ENCODE measurements at places on chromosomes 11 and 22.

GRCh38 chr22:48070083-48070482, 1307.6 kb downstream of the TBC1D22A start:
- DNase-seq = no peak

GRCh38 chr22:20245577-20246367, 22.3 kb downstream of the RTN4R start:
- DNase-seq = no peak

DNA sequence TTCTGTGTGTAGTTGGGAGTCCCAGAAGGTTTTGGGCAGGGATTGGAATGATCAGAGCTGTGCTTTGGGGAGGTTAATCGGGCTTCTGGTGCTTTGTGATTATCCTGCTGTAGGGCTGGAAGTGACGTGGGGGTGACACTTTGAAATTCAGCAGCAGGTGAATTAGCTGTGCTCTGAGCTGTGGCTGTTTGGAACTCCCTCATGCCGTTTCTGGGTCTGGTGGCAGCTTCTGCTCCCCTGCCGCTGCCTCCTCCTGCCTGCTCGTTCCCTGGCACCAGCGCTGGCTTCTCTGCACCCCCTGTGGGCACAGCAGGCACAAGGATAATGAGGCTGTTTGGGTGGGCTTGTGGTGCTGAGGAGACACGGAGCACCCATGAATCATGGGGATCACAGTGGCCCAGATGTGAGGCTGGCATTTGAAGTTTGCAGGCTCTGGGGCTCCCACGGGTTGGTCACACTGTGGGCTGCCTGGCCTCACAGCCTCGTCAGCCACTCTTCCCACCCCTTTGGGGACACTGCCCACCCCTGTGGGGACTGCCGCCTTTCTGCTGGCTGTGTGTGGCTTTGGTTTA, 49.7 kb downstream of the TBC1D22A start:
- no peak for DNase-seq

- no peak for DNase-seq
Observed at GRCh38 chr22:19149047-19149883, 827 bp downstream of the GSC2 start.

DNA sequence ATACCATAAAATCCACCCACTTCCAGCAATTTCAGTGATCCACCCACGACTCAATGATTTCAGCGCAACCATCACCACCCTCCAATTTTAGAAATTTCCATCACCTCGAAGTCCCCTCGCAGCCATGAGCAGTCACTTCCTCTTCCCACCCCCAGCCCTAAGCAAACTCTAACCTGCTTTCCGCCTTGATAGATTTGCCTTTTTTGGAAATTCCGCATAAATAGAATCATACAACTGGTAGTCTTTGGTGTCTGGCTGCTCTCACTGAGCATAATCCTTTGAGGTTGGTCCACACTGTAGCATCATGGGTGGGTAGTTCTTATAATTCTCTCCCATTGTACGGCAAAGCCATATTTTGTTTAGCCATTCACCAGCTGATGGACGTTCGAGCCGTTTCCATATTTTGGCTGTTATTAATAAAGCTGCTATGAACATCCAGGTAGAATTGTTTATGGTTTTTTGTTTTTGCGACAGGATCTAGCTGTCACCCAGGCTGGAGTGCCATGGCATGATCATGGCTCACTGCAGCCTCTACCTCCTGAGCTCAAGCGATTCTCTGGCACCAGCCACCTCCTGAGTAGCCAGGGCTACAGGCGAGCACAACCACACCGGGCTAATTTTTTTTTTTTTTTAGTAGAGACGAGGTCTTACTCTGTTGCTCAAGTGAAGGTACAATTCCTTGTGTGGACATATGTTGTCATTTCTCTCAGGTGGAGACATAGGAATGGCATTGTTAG, 16.0 kb downstream of the PIM3 start:
- DNase-seq = no peak

DNA sequence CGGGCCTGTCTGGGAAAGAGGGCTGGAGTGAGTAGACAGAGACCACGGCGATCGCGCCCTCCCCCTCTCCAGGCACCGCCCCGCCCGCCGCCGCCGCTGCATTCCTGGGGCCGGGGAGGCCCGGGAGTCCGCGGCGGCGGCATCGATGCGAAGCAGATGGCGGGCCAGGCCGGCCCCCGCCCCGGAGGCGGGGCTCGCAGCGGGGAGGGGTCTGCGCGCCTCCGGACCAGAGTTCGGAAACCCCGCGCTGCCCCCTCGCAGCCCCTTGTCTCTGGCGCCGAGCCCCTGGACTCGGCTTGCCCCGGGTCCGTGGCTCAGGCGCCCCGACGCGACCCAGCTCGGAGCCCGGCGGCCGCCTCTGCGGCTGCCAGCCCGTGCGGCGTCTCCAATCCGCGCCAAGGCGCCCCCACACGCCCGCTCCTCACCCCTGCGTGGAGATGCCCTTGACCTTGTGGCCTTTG, 1.3 kb downstream of the SCARF2 start:
- peak; percentile 30 for DNase-seq

- DNase-seq = peak; percentile 90
Observed at GRCh38 chr11:73787643-73788558, at the start of gene MRPL48. TSS of gene MRPL48 (plus strand) at chr11:73787874. CDS start at chr11:73787972, 98 bp downstream.

Data from IMR-90 (cell line).